Tibial nerve (tissue), 4 donors: ENCODE measurements at places on chromosomes 3 and 15. TPM values are rescaled to one million over a fixed set of nuclear protein-coding genes. Genes with fewer than 3 reads are reported as not detected.

Gene CNTN3
- 2.7 TPM for total RNA-seq

DNA sequence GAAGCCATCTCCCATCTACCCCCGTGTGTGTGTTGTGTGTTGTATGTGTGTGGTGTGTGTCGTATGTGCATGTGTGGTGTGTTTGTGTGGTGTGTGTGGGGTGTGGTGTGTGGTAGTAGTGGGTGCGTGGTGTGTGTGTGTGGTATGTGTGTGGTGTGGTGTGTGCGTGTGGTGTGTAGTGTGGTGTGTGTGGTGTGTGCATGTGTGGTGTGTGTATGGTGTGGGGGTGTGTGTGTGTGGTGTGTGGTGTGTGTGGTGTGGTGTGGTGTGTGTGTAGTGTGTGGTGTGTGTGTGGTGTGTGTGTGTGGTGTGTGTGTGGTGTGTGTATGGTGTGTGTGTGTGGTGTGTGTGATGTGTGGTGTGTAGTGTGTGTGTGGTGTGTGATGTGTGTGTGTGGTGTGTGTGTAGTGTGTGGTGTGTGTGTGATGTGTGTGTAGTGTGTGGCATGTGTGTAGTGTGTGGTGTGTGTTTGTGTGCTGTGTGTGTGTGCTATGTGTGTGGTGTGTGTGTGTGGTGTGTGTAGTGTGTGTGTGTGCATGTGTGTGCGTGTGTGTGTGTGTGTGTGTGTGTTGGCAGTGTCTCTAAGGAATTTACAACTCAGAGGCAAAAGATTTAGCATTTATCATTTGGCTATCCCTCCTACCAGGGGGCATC is 156.3 kb upstream of the TMEM108 start:
- DNase-seq = no peak
- no peaks in the 10 kb centered on the region for H3K4me1 ChIP-seq
- H3K27ac ChIP-seq = no peak overlapping the region
- H3K4me3 ChIP-seq = no peak overlapping the region
- H3K36me3 ChIP-seq = no peaks in the 10 kb centered on the region
- H3K27me3 ChIP-seq = no peaks in the 10 kb centered on the region

GRCh38 chr3:123158330-123158729 is 43.4 kb upstream of the SEC22A start:
- no peaks in the 10 kb centered on the region for H3K4me1 ChIP-seq
- H3K4me3 ChIP-seq = no peak overlapping the region
- no peak for DNase-seq
- H3K36me3 ChIP-seq = peaks cover 98% of the 10 kb centered on the region
- H3K27me3 ChIP-seq = no peaks in the 10 kb centered on the region

GRCh38 chr3:197516517-197516889 is 39.3 kb downstream of the BDH1 start:
- no peak overlapping the region for H3K27ac ChIP-seq
- H3K36me3 ChIP-seq = no peaks in the 10 kb centered on the region
- H3K27me3 ChIP-seq = no peaks in the 10 kb centered on the region
- peaks cover 15% of the 10 kb centered on the region for H3K4me1 ChIP-seq
